NAMALWA (cell line): ENCODE measurements at places on chromosomes 6 and 20.

- peak; percentile 81 for DNase-seq
Measured at GRCh38 chr20:50467718-50468356, 42.3 kb upstream of the PTPN1 start.

DNA sequence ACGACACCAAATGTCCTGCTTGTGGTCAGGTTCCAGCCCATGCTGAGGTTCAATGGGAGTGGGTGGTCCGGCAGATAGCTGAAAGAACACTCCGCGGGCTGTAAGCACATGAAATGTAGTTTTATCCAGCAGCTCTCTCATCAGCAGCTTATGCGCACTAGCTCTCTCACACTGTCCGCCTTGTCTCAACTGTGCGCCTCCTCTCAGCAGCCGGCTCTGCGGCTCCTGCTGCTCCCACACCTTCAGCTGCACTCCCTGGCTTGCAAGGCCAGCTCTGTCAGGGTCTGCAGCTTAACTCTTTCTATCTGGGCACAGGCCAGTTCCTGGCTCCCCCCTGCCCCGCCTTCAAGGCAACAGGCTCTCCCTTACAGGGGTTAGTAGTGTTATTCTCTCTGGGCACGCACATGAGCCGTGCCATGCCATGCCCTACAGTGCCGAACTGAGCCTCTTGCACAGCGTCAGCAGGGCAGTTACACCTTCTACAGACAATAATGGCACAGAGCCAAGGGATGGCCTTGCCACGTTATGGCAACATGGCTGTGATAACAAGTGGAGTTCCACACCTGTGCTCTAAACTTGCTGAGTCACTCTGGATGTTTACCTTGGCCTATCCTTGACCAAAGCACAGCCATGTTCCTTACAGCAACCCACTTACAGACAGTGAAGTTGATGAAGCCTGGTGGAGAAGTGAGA lies 84.0 kb upstream of the LRFN2 start:
- no peak for DNase-seq

DNA sequence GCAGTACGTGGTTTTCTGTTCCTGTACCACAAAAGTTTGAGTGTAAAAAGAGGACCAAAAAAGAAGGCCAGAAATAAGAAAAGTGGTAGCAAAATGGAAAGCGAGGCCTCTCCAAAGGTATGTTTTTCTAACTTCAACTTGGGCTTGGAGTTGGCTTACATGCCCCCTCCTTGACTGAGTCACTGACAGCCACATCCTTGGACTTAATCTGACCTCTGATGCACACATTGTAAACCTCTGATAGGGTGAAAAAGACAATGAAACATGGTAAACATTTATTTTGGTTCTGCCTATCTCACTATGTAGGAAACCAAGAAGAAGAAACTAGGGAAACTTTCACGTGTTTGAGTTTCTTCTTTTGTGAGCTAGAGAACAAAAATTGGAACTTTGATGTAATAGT lies 503.2 kb upstream of the ID4 start:
- no peak for DNase-seq

DNA sequence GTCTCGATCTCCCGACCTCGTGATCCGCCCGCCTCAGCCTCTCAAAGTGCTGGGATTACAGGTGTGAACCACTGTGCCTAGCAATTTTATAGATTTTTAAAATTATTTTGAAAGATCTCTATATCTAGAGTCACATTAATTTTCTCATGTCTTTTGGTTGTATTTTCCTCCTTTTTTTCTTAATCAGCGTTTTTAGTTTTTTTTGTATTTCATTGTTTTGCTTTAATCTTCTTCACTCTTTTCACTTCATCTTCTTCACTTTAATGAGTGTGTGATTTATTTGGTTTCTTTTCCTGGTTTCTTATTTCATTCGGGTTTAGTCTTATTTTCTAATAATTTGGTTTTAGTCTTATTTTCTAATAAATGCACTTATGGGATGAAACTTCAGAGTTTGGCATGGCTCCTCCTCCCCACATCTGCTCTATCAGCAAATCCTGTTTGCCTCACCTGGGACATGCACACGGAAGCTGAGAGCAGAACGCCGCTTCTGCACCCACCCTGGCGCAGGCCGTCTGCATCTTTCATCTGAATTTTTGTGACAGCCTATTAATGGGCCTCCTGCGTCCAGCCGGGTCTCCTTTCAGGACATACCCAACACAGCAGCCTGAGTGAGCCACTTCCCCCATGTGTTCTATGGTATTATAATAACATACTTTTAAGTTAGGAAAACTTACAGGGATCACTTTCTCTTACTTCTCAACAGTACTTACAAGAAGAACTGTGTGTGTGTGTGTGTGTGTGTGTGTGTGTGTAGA lies 35.5 kb downstream of the DTD1 start:
- DNase-seq: no peak

- no peak for DNase-seq
Measured at GRCh38 chr20:44714701-44715498, at the start of gene CCN5. Gene CCN5 (plus strand): TSS chr20:44715369. CDS start chr20:44715391, 22 bp downstream.

GRCh38 chr6:33419580-33420490 lies at the start of gene SYNGAP1:
Gene SYNGAP1 (plus strand): TSS chr6:33420065. CDS start chr6:33420265, 200 bp downstream.
- DNase-seq: no peak
